ENCODE measurements at places on chromosomes 7 and 10. TPM values are rescaled to one million over a fixed set of nuclear protein-coding genes. Genes with fewer than 3 reads are reported as not detected.

ZNF804B gene
- not detected for total RNA-seq

PIK3AP1 gene
- total RNA-seq, result 0.13 TPM

ARL3 gene
- total RNA-seq, result 3.7 TPM

FEZF1 gene
- total RNA-seq, result not detected

ATG9B gene
- total RNA-seq, result not detected

DOCK4 gene
- total RNA-seq, result 183 TPM

PRF1 gene
- not detected for total RNA-seq

AKR1C4 gene
- total RNA-seq, result not detected

ABCB8 gene
- 14.6 TPM for total RNA-seq

RAB18 gene
- 53.9 TPM for total RNA-seq

TMEM130 gene
- total RNA-seq, result not detected

FFAR4 gene
- total RNA-seq, result not detected

GPR85 gene
- 0.13 TPM for total RNA-seq

OR2F1 gene
- under 0.01 TPM for total RNA-seq

MLXIPL gene
- not detected for total RNA-seq

FAM237B gene
- total RNA-seq, result not detected

ACSM6 gene
- not detected for total RNA-seq

CDC14C gene
- not detected for total RNA-seq

TEX36 gene
- not detected for total RNA-seq

C10orf62 gene
- total RNA-seq, result 0.06 TPM

LGI1 gene
- total RNA-seq, result not detected

CNNM1 gene
- total RNA-seq, result not detected

FKBP6 gene
- total RNA-seq, result not detected

MEOX2 gene
- total RNA-seq, result 23.5 TPM

MBL2 gene
- not detected for total RNA-seq

APBB1IP gene
- total RNA-seq, result 0.06 TPM

CCDC136 gene
- total RNA-seq, result 0.49 TPM

CCT6A gene
- total RNA-seq, result 190 TPM

FANK1 gene
- total RNA-seq, result 2.3 TPM

HOXA2 gene
- 0.49 TPM for total RNA-seq

THSD7A gene
- 27.2 TPM for total RNA-seq

CYP26C1 gene
- 2.1 TPM for total RNA-seq

LIPM gene
- not detected for total RNA-seq

EIF5AL1 gene
- total RNA-seq, result 0.16 TPM

FOXP2 gene
- 8.6 TPM for total RNA-seq

ADARB2 gene
- total RNA-seq, result not detected

NRG3 gene
- total RNA-seq, result 10.6 TPM

TCAF2 gene
- total RNA-seq, result 6.5 TPM

RBM20 gene
- total RNA-seq, result 4.0 TPM

TFR2 gene
- total RNA-seq, result 0.57 TPM

NKX2-3 gene
- total RNA-seq, result under 0.01 TPM

PDE6C gene
- total RNA-seq, result not detected

OLAH gene
- 0.16 TPM for total RNA-seq

MAGI2 gene
- 0.81 TPM for total RNA-seq

SPDYE11 gene
- not detected for total RNA-seq

SPDYE2B gene
- not detected for total RNA-seq

All from bladder microvascular endothelial cell (primary cell).